T-helper 2 cell treated with Interferon-gamma antibody and Interleukin-4, amounts not matched to agents 5 μg/mL and 100 μg/mL, for 36 hours (primary cell): ENCODE measurements at places on chromosomes 7 and 10.
A peak's percentile ranks its signal among the peaks of the same experiment; 100 is the strongest.

DNA sequence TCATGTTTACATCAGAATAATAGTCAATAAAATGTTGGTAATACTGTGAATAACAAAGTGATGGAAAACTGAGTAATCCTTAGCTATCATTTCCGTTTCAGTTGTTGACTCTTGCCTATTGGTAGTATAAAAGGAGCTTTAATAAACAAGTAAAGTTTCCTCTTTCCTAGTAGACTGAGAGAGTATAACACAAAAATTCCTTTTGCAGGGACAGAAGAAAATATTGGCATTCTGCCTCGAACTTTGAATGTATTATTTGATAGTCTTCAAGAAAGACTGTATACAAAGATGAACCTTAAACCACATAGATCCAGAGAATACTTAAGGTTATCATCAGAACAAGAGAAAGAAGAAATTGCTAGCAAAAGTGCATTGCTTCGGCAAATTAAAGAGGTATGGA, 9.4 kb downstream of the KIF20B start:
- no peak for DNase-seq

- no peak for DNase-seq
These were observed 263.2 kb downstream of the HGF start for GRCh38 chr7:81506609-81507008.

- DNase-seq: no peak
These were observed 18.3 kb downstream of the LIPM start for GRCh38 chr10:88820748-88821401.

DNA sequence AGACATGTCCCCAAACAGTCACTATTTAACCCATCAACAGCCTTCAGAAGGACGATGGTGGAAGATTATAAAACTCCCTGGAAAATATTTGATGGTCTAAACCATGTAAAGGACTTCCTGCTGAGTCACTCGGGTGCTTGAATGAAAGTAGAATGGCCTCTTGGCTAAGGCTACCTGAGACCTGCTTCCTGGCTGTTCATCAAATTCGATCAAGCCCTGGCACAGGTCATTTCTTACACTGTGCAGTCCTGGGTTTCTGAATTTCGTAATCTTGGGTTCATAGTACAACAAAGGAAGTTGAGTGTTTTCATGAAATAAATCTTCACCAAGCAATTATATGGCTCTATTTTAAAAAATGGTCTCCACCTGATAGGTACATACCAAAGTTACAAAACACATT, 260.3 kb upstream of the RNF32 start:
- DNase-seq: no peak

DNA sequence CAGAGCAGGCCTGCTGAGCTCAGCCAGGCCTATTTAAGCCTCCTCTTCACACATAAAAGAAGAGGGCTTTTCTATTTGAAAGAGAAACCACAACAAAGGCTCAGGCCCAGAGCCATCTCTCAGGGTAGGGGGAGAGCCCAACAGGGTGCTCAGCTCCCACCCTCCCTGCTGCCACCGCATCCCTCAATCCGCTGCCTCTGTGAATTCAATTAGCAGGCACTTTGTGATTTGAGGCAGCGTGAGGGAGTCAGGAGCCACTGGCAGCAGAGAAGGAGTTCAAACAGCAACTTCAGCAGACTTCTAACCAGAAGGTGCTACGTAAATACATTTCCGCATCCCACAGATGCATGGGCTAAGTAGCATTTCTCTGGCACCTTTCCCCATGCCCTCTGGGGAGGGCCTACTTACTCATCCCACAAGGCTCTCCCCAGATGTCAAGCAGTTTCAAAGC, 45.2 kb downstream of the LRRC20 start:
- no peak for DNase-seq

DNA sequence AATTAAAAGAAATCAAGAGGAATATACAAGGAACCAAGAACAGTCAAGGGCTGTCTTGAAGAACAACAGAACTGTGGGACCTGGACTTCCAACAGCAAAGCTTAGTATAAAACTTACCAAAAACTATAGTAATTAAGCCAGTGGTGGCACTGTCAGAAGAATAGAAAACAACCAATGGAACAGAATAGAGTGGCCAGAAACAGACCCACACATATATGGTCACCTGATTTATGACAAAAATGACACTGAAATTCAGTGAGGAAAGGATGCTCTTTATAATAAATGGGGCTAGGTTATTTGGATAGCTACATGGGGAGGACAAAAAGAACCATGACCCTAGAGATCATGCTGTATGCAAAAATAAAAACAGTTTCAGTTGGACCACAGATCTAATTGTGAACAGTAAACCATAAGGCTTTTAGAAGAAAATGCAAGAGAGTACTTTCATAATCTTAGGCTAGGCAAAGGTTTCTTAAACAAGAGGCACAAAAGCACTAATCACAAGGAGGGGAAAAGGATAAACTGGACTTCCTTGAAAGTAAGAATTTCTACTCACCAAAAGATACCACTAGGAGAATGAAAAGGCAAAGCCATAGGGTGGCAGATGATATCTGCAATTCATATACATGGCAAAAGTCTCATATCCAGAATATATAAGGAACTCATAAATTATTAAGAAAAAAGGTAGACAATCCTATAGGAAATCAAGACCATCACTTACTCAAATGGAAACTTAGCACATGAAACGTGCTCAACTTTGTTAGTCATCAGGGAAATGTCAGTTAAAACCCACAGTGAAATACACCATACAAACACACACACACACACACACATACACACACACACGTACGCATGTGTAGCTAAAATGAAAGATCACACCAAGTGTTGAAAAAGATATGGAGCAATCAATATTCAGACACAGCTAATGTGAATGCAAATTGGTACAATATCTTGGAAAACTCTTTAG, 20.8 kb downstream of the HYCC1 start:
- DNase-seq: peak; percentile 61

DNA sequence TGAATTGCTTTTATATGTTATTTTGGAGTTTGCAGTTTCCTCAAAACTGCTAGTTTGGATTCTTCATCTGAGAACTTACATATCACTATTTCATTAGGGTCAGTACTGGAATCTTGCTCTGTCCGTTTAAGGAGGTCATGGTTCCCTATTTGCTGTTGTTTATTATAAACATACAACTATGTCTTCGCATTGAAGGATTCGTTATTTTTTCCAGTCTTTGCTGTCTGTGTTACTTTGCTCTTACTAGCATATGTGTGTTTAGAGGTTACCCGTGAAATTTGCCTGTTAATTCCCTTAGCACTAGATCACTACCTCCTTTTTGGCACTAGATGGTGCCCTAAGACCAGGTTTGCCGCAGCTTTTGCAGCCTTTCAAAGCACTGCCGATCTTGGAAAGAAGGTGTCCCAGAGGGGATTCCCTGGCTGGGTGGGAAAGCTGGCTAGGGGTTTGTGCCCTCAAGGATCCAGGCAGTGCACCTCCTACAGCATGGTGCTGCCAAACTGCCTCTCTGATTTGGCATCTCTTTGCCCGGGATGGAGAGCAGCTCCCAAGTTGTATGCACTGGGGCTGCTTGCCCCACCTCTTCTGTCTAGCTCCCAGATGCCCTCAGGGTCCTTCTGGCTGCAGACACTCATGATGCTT, 103.1 kb upstream of the APBB1IP start:
- peak; percentile 56 for DNase-seq
